ENCODE measurements at places on chromosomes 3 and 15. TPM values are rescaled to one million over a fixed set of nuclear protein-coding genes. Genes with fewer than 3 reads are reported as not detected.

DNA sequence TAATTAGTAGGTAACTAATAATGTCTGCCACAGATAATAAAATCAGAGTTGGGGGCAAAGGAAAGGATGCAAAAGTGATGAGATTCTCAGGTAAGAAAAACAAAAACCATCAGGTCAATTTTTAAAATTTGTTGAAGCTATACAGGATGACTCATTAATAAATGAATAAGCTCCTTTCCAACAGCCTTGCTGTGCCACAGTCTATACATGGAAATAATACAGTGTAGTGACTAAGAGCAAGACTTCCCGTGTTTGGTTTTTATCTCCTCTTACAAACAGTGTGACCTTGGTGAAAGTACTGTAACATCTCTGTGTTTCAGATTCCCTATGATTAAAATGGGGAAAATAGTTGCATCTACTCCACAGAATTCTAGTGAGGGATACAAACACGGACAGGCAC lies 331.6 kb downstream of the PYDC2 start:
- no peak for DNase-seq

IGSF11 gene
- 11.9 TPM for total RNA-seq

- no peak for DNase-seq
Measured at GRCh38 chr3:152071924-152072323, 196.8 kb upstream of the MBNL1 start.

DNA sequence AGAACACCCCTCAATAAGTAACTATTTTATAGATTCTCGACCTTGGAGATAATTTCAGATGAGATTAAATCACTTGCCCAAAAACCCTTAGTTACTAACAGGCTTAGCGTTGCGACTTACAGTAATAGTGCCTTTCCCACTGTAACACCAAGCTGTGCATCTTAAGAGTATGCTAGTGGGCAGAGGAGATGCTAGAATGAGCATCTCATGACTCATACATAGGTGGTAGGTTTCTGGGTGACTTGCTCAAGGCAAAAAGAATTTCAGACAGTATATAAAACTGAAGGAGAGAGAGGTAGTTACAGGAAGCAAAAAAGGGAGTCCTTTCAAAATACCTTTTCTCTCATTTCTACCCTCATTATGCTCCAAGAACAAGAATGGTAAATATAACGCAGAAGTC lies 3.9 kb downstream of the KATNBL1 start:
- no peak for DNase-seq

Data from occipital lobe (tissue), 3 donors.